Natural killer cell (primary cell): ENCODE measurements at places on chromosomes 2 and 18. TPM values are rescaled to one million over a fixed set of nuclear protein-coding genes. Genes with fewer than 3 reads are reported as not detected.

- H3K27me3 ChIP-seq, result no peaks in the 10 kb centered on the region
- H3K4me3 ChIP-seq, result no peak overlapping the region
- no peaks in the 10 kb centered on the region for H3K36me3 ChIP-seq
These were observed 552.8 kb downstream of the BCL11A start for GRCh38 chr2:60000686-60001085.

DOK6 gene
- total RNA-seq, result not detected

GRCh38 chr2:191701696-191702095 lies 23.8 kb downstream of the NABP1 start:
- H3K27ac ChIP-seq, result no peak overlapping the region
- no peak for DNase-seq
- peaks cover 2% of the 10 kb centered on the region for H3K36me3 ChIP-seq
- H3K4me3 ChIP-seq, result no peak overlapping the region
- no peaks in the 10 kb centered on the region for H3K27me3 ChIP-seq

GRCh38 chr2:29834624-29835023 lies 86.8 kb downstream of the ALK start:
- no peak overlapping the region for H3K27ac ChIP-seq
- no peaks in the 10 kb centered on the region for H3K4me1 ChIP-seq
- no peaks in the 10 kb centered on the region for H3K36me3 ChIP-seq
- H3K4me3 ChIP-seq, result no peak overlapping the region
- DNase-seq, result no peak

DNA sequence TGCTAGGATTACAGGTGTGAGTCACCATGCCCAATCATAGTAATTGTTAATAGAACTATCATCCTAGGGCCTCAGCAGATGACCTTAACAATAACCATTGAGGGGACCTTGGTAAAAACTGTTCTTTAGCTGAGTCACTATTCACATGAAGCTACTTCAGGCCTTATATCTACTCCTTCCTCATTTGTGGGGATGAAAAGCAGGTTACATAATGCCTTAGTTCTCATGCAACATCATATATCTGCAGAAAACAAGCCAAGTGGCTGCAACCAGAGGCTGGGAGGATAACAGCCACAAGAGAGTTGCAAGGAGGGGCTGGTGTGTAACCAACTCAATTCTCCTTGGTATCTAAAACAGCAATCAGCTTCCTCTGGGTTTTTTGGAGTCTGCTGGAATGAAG lies 445.4 kb downstream of the NBAS start:
- no peak overlapping the region for H3K4me3 ChIP-seq
- no peak for DNase-seq
- H3K27me3 ChIP-seq, result no peaks in the 10 kb centered on the region
- no peaks in the 10 kb centered on the region for H3K36me3 ChIP-seq

DNA sequence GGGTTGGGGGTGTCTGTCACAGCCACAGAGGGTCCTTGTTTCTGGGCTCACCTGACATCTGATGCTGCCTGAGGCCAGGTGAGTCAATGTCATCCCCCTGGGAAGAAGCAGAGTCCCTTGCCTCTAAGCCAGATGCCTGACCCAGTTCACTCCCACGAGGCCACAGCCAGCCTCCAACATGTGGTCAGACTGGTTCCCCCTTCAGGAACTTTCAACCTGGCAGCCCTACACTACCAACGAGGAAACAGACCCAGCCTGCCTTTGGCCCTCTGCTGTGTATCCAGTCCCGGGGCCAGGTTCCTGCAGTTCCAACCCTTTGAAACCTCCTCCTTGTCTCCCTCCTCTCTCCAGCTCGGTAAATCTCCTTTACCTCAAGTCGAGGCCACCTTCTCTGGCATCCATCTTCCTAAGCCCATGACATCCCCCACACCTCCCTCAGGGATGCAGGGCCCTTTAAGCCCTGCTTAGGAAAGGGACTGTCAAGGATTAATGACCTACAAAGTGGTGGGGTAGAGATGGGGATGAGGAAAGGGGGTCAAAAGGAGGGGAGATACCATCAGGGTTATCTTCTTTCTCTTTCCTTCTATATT lies 49.2 kb upstream of the SMAD2 start:
- H3K27me3 ChIP-seq, result no peaks in the 10 kb centered on the region
- H3K4me3 ChIP-seq, result no peak overlapping the region
- no peaks in the 10 kb centered on the region for H3K36me3 ChIP-seq
- no peak overlapping the region for H3K27ac ChIP-seq

ATP5F1A gene
- 218 TPM for total RNA-seq
